Smooth muscle cell of the umbilical artery (primary cell): ENCODE measurements at places on chromosomes 1 and 21. TPM values are rescaled to one million over a fixed set of nuclear protein-coding genes. Genes with fewer than 3 reads are reported as not detected.

Gene HES2
- total RNA-seq = 0.37 TPM in 1 of 2 replicates, not detected in the other

Gene MYOG
- total RNA-seq = not detected in 2 replicates

Gene TRABD2B
- under 0.01 and 0.14 TPM in 2 replicates for total RNA-seq

Gene VSIG8
- 0.23 TPM in 1 of 2 replicates, not detected in the other for total RNA-seq

Gene COL9A2
- total RNA-seq = 0.59 and 0.78 TPM in 2 replicates

Gene SERINC2
- total RNA-seq = 2.7 and 8.5 TPM in 2 replicates

Gene TIAM1
- 3.0 and 14.0 TPM in 2 replicates for total RNA-seq

Gene LORICRIN
- total RNA-seq = not detected in 2 replicates

Gene EPS15
- total RNA-seq = 52.3 and 57.3 TPM in 2 replicates

Gene PRAMEF15
- total RNA-seq = not detected in 2 replicates
